ENCODE measurements at places on chromosomes 16 and 17. TPM values are rescaled to one million over a fixed set of nuclear protein-coding genes. Genes with fewer than 3 reads are reported as not detected.

Gene SCIMP
- total RNA-seq, result 0.80 TPM

Gene MYL11
- 11.7 TPM for total RNA-seq

Gene QPRT
- total RNA-seq, result 16.9 TPM

Gene CYBC1
- 80.7 TPM for total RNA-seq

Gene CCL8
- 1.4 TPM for total RNA-seq

Gene C1QL1
- 0.09 TPM for total RNA-seq

Gene MOSMO
- total RNA-seq, result 8.8 TPM

Gene KIF2B
- total RNA-seq, result not detected

Gene SLFN14
- total RNA-seq, result 0.19 TPM

Gene WNT3
- 0.42 TPM for total RNA-seq

Gene SETD1A
- 2.4 TPM for total RNA-seq

Gene HOXB4
- 0.90 TPM for total RNA-seq

Gene FBXL16
- total RNA-seq, result 0.76 TPM

Gene NUDT7
- total RNA-seq, result 7.9 TPM

Gene OTOA
- total RNA-seq, result 0.28 TPM

Gene PDIA2
- 0.14 TPM for total RNA-seq

Gene KCNH6
- 0.05 TPM for total RNA-seq

Gene CHMP6
- 6.3 TPM for total RNA-seq

Gene CTRL
- total RNA-seq, result 0.61 TPM

Gene ARL5C
- total RNA-seq, result 3.7 TPM

Gene MEFV
- total RNA-seq, result 0.52 TPM

Gene MYH10
- 13.2 TPM for total RNA-seq
